ENCODE measurements at places on chromosomes 16 and 17.

GRCh38 chr16:54123766-54124165 is 162.8 kb downstream of the IRX3 start:
- no peak for DNase-seq

- no peak for DNase-seq
Measured at GRCh38 chr16:84913315-84913714, 93.5 kb downstream of the CRISPLD2 start.

GRCh38 chr16:24686678-24687077 is 42.8 kb upstream of the TNRC6A start:
- DNase-seq: no peak

DNA sequence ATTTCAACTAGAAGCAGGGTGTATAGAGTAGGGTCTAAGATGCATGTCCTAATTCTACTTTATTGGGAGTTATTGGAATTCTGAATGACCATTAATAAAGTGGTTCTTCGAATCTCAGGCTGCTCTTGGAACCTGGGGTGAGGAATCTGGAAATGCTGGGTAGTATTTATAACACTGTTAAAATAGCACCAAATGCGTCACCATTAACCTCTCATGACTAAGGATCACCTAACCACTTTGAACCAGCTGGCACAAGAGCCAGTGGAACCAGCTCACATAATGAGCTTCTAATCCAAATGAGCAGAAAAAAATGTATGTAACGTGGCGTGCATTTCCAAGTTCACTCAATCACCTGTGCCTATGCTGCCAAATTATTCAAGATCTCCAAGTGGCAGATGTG is 281.7 kb downstream of the GRIN2A start:
- no peak for DNase-seq

DNA sequence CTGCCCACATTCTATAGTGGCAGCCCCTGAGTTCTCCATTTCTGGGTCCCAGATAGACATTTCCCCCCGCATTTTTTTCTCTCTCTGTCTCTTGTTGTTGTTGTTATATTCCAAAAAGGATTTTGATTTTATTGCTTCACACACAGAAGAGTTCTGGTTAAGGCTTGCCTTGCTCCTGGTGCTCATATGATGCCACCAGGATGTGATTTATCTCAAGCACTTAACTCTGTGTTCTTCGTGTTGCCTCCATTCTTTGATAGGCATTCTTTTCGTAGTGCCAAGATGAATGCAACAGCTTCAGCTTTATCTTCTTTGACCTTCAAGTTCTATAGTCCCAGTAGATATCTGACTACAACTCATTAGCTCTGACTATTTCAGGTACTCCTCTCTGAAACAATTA is 9.1 kb downstream of the ITGA3 start:
- DNase-seq: no peak

DNA sequence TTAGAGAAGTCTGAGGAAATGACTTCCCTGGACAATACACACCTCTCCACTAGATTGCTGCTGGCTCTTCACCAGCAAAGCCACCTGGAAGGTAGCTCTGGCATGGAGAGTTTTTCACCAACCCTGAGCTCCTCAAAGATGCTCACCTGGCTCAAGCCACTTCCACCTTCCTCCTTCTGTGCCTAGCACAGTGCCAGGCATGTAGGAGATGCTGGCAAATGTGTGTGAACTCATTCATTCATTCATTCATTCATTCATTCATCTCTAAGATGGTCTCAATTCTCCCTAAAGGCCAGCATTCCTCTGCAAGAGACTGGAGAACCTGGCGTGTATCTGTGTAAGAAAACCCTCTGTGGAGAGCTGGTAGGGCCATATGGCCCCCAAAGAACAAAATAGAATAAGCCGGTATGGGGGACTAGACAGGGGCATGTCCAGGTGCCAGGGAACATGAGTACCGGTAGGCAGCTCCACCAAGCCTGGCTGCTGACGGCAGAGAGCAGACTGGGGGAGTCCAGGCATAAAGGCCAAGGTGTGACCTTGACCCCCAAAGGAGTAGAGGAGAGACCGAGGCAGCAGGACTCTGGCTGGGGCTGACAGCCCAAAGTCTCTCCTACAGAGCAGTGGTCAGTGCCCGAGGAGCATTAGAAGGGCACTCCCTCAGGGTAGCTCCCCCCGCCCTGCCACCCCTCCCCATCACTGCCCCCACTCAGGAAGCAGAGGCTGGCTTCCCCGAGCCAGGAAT is 132.2 kb upstream of the TNRC6C start:
- DNase-seq: no peak

- no peak for DNase-seq
Measured at GRCh38 chr17:31061678-31062077, 33.1 kb upstream of the NF1 start.

DNA sequence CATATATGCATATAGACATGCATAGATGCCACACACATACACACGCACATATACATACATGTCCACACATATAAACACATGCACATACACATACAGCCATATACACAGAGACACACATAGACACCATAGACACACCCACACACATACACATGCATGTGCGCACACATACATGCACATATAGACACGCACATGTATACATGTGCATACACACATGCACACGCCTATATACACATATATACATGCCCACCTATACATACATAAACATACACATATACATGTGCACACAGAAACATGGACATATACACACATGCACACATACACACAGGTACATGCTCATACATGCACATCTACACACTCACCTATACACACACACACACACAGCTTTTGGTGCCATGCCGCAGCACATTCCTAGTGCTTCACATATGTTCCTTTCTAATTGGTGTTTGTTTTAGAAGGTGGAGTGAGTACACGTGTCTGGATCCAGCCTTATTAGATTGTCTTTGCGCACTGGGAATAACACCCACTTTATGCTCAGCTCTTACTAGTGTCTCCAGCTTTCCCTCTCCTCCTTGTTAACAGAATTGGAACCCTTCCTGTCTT is 198.0 kb downstream of the RPTOR start:
- DNase-seq: no peak
